ENCODE measurements at places on chromosomes 12 and 14.

- no peak for DNase-seq
Observed at GRCh38 chr12:31321186-31321896, 4.6 kb downstream of the SINHCAF start.

GRCh38 chr14:61695695-61696527 is 598 bp downstream of the HIF1A start:
- DNase-seq, result peak; percentile 4

- no peak for DNase-seq
Observed at GRCh38 chr12:48933664-48934311, 8.5 kb upstream of the FKBP11 start.

DNA sequence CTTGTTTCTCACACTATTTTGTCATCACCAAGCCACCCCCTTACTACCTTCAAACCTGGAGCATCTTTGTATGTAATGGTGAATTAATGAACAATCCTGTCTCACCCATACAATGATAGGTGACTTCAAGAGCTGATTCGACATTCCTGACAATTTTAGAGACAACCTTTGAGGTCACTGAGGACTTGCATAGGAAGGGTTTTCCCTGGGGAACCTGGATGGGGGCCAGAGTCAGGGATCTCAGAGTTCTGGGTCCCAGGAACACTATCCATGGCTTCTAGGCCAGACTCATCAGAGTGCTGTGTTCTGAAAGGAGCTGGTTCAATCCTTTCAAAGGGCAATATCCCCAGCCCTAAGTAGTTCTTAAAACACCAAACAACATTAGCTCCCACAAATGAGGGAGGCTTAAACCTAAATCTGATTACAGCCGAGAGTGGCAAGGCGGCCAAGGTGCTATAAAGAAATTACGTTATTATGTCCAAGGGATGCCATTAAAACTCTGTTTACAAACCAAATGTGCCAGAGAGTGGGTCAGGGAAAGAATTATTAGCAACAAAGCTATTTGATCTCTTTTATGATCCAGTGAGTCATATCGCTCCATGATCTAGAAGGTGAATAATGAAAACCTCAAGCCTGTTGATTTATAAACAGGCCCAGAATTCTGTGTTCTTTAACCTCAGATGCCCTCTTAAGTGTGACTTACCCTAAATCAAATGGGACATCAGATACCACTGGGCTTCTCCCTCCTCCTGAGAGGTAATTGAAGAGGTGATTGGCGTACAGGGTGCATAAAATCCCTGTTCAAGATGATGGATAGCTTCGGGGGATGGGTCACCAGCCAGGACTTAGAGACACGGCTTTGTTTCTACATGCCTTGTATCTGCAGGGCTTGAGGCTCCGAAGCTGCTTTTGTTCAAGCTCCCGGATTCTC is 230.2 kb upstream of the TBX3 start:
- DNase-seq, result no peak

- no peak for DNase-seq
Observed at GRCh38 chr14:68759017-68759560, 33.8 kb downstream of the ZFP36L1 start.

DNA sequence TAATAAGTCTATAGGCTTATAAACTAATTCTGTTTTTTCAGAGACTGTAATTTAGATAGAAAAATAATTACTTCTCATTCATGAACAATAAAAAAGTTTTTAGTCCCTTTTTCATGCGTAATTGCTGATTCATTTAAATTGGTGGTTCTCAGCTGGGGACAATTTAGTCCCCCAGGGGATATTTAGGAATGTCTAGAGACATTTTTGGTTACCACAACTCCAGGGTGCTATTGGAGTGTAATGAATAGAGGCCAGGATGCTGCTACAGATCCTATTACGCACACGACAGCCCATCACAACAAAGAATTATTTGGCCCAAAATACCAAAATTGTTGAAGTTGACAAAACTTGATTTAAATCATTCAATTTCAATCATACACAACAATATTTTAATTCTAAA is 22.8 kb upstream of the VCPKMT start:
- DNase-seq, result no peak

DNA sequence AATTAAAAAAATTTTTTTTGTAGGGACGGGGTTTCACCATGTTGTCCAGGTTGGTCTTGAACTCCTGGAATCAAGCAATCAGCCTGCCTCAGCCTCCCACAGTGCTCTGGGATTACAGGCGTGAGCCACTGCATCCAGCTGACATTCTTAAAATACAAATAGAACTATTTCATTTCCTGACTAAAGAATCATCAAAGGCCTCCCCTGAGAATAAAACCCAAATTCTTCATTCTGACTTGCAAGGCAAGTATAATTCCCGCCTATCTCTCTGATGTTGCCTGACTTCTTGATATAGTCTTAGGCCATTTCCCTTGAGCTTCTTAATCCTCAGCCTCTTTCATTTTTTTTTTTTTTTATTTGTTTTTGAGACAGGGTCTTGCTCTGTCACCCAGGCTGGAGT is 4.4 kb upstream of the BICD1 start:
- DNase-seq, result no peak

DNA sequence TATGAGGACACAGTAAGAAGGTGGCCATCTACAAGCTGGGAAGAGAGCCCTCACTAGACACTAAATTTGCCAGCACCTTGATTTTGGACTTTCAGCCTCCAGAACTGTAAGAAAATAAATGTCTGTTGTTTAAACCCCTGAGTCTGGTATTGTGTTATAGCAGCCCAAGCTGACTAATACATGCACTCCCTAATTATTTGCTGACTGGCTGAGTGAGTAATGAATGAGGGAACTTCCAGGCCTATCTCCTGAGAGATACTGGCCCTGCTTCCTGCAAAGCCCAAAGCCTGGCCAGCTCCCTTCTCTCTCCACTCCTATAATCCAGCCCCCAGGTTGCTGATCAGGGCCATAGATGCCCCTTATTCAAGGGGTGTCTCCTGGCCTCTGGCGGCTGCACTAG is 120.0 kb upstream of the NOS1 start:
- DNase-seq, result no peak

DNA sequence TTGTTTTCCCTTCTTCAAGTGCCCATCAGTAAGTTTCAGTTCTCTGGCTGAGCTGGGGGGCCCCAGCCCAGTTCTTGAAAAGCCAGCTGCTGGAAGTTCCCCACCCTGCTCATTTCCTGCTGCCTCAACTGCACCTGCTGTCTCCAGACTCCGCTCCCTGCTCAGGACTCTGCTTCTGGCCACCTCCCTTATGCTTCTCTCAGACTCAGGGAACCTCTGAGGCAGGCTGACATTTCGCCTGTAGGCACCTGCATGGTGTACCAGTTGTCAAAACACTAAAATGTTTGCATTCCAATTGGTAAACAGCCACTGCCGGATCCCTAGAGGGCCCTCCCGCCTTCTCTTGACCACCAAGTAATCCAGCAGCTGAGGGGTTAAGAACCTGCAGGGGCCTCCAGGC is 136.5 kb upstream of the VRK1 start:
- no peak for DNase-seq

DNA sequence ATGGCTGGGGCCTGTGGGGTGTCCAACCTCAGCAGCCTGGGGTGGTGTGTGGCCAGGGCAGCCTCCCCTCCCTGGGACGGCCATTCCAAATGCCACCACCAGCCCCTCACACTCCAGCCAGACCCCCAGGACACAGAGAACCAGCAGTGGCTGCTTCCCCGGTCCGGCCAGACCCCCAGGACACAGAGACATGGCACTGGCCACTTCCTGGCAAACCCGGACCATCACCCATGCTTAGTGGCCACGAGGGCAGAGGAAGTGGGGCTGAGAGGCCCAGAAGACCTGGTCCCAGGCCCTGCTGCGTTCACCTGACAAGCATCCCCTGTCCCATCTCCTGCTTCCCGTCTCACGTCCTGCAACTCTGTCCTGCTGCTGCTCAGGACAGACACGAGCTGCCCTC is 26.7 kb downstream of the BEGAIN start:
- no peak for DNase-seq

All from stimulated activated CD8-positive, alpha-beta memory T cell treated with anti-CD3 and anti-CD28 coated beads, Interleukin-7, amount 100 ng/mL, for 1 hour (primary cell).